ENCODE measurements at places on chromosomes 5 and 9. TPM values are rescaled to one million over a fixed set of nuclear protein-coding genes. Genes with fewer than 3 reads are reported as not detected.
A peak's percentile ranks its signal among the peaks of the same experiment; 100 is the strongest.

DNA sequence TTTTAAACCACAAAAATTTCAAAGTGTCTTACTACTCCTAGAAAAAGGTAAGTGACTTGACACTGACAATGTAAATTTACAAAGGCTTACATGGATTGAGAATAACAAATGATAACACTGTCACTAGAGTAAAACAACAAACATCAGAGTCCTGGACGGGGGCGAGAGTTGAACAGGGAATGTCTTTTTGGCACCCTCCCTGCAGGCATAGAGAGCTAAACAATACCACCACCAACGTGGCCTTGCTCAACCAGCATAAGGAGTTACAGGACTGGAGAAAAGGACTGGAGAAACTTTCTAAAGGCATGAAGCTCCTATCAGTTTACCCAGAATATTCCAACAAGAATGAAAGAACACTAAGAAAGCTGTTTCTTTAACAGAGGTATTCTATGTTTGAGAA, 55.3 kb downstream of the PTBP3 start:
- no peak overlapping the region for H3K4me3 ChIP-seq
- DNase-seq = no peak
- peaks cover 18% of the 10 kb centered on the region for H3K4me1 ChIP-seq
- no peak overlapping the region for H3K27ac ChIP-seq
- no peaks in the 10 kb centered on the region for H3K27me3 ChIP-seq

DNA sequence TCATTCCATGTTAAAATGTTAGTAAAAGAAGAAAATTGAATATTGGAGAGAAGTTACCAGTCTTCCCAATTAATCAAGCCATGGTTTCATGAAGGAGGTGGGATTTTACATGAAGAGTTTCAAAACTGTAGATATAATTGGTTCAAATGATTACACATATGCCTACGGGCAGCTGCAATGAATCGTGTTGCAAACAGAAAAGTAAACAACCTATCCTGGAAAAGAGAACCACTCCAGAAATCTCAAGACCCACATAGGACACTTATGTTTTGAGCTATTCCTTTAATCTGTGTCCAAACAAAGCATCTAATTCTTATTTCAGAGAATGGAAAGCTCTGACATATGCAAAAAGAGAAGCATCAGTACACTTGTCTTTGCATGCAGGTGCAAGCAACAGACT, 340.2 kb downstream of the NDUFS4 start:
- H3K27me3 ChIP-seq = no peaks in the 10 kb centered on the region
- no peak overlapping the region for H3K27ac ChIP-seq
- H3K4me3 ChIP-seq = no peak overlapping the region
- no peak for DNase-seq

Gene TMEM171
- total RNA-seq = not detected

GRCh38 chr9:6843742-6844141, 86.0 kb downstream of the KDM4C start:
- DNase-seq = no peak
- H3K4me1 ChIP-seq = no peaks in the 10 kb centered on the region
- no peak overlapping the region for H3K4me3 ChIP-seq

Gene SOHLH1
- not detected for total RNA-seq

Gene CKMT2
- total RNA-seq = not detected

DNA sequence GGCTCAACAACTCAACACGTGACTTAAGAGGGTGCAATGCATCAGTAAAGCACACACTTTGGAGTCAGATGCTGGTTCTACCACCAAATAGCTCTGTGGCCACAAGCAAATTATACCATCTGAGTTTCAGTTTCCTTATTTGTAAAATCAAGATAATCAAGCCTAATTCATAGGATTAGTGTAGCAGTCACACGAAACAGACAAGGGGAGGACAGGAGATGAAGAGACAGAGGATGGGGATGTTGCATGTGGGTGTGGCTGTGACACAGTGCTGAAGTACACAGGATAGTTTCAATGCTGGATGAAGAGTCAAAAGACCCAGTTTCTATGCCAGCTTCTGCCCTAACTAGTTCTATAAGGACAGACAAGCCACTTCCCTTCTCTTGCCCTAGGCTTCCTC, 60.2 kb downstream of the SPOCK1 start:
- H3K27me3 ChIP-seq = peaks cover 5% of the 10 kb centered on the region
- H3K4me3 ChIP-seq = no peak overlapping the region
- DNase-seq = no peak

DNA sequence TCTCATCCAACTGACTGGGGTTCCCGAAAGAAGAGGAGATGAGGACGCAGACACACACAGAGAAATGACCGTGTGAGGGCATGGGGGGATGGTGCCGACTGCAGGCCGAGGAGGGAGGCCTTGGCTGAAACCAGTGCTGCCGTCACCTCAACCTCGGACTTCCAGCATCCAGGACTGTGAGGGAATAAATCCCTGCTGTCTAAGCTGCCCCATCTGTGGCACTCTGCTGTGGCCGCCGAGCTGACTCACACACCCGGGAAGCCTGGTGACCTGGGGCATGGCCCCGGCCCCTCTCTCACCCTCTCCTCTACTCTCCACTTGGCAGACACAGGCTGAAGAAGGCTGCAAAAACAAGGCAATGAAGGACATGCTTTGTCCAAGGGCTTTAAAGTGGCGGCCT, 4.4 kb upstream of the COL5A1 start:
- no peak overlapping the region for H3K27ac ChIP-seq
- H3K27me3 ChIP-seq = peaks cover 7% of the 10 kb centered on the region

Gene LCN9
- total RNA-seq = not detected

Gene PCDHGA9
- not detected for total RNA-seq

DNA sequence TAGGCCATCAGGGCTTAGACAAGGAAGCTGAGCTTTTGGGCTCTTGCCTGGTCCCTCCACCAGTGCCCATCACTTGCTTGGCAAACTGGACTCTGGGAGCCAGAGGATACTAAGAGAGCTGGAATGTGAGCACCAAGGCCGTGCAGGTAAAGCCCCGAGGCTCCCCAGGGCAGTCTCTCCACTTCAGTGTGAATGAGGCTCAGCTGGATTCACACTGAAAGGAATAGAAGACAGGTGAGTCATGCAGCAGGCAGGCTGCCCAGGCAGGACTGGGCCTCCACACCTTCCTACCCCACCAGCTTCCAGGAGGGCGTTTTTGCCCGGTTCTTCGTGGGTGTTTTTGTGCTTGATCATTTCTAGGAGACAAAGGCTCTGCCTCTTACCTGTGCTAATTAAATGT, 7.3 kb upstream of the CTSV start:
- no peaks in the 10 kb centered on the region for H3K4me1 ChIP-seq
- no peak overlapping the region for H3K4me3 ChIP-seq
- peaks cover 28% of the 10 kb centered on the region for H3K27me3 ChIP-seq
- no peak for DNase-seq

GRCh38 chr5:108078345-108078744, 303.6 kb downstream of the FBXL17 start:
- H3K36me3 ChIP-seq = no peaks in the 10 kb centered on the region
- H3K27ac ChIP-seq = no peak overlapping the region
- no peaks in the 10 kb centered on the region for H3K4me1 ChIP-seq
- no peak overlapping the region for H3K4me3 ChIP-seq

- H3K4me3 ChIP-seq = peak overlapping the region; percentile 89
- no peaks in the 10 kb centered on the region for H3K27me3 ChIP-seq
Observed at GRCh38 chr9:71766663-71767062, 1.6 kb downstream of the CEMIP2 start.

DNA sequence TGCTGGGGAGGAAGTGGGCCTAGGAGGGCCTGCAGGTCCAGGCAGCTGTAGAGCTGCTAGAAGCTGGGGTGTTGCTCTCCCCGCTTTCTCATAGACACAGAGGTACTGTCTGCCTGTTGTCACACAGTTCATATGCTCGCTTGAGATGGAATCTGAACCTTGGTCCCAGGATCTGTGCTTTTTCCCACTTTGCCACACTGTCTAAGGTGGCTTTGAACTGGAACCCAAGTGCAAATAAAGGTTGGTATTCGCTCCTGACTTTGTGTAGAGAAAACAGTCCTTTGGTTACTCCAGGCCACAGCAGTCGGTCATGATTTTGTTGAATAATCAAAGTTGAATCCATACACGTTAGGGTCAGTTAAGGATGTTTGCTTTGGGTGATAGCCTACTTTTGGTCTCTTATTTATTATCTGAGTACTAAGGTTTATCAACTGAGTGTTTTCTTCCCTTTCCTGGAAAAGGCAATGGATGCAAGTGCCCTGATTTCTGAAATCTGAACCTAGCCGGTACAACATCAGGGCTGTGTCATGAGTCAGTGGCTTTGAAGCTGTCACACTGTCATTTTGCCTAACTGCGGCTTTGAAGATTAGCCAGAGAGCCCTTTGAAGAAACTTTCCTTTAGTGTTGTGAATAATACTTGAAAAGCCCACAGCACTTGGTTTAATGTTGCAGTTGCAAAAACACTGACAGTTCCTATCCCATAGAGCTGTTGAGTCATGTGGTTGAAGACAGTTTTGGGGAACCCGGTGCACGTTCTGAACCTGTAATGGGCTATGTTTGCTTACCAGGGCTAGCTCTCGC, 41.3 kb downstream of the HABP4 start:
- DNase-seq = peak; percentile 24
- H3K4me3 ChIP-seq = no peak overlapping the region
- peaks cover 4% of the 10 kb centered on the region for H3K36me3 ChIP-seq
- no peaks in the 10 kb centered on the region for H3K27me3 ChIP-seq

- no peaks in the 10 kb centered on the region for H3K27me3 ChIP-seq
- DNase-seq = no peak
- no peak overlapping the region for H3K4me3 ChIP-seq
- no peaks in the 10 kb centered on the region for H3K4me1 ChIP-seq
- no peaks in the 10 kb centered on the region for H3K36me3 ChIP-seq
Observed at GRCh38 chr5:171736976-171737891, 48.4 kb upstream of the SMIM23 start.

Gene BARHL1
- not detected for total RNA-seq

GRCh38 chr5:146796144-146796543, 82.4 kb downstream of the PPP2R2B start:
- no peak overlapping the region for H3K4me3 ChIP-seq
- peaks cover 8% of the 10 kb centered on the region for H3K27me3 ChIP-seq
- H3K27ac ChIP-seq = no peak overlapping the region
- no peaks in the 10 kb centered on the region for H3K36me3 ChIP-seq
- H3K4me1 ChIP-seq = peaks cover 38% of the 10 kb centered on the region
- DNase-seq = no peak

DNA sequence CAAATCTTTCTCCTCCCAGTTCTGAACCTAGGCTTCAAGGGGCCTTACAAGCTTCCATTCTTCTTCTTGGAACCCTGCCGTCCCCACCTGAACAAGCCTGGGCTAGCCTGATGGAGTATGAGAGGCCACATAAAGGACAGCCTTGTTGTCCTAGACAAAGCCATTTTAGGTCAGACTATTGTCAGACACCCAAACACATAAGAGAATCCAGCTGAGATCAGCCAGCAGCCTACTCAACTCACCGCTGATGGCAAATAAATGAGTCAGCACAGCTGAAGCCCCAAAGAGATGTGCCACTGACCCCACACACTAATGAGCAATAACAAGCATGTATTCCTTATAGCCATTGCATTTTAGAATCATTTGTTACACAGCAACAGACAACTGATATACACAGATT, 33.8 kb downstream of the SVEP1 start:
- no peak overlapping the region for H3K27ac ChIP-seq
- no peaks in the 10 kb centered on the region for H3K4me1 ChIP-seq
- DNase-seq = no peak

Gene BICD2
- 31.9 TPM for total RNA-seq

DNA sequence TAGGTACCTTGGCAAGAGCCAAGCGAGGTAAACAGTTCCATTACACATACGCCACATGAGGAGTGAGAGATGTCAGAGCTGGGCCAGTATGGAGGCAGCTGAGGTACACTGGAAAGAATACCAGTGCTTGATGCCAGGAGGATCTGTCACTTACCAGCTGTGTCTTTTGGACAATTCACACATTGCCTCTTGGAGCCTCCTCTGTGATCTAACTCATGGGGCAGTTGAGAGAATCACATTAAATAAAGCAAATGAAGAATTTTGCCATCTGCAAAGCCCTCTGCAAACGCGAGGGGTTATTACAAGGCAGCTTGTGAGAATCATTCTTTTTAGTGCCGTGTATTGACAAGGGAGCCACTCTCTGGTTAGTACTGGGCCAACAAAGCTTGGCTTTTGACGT, 429.7 kb upstream of the KLF4 start:
- DNase-seq = no peak
- no peaks in the 10 kb centered on the region for H3K27me3 ChIP-seq
- no peaks in the 10 kb centered on the region for H3K36me3 ChIP-seq
- no peaks in the 10 kb centered on the region for H3K4me1 ChIP-seq
- H3K4me3 ChIP-seq = no peak overlapping the region

Gene PRUNE2
- total RNA-seq = 0.52 TPM

DNA sequence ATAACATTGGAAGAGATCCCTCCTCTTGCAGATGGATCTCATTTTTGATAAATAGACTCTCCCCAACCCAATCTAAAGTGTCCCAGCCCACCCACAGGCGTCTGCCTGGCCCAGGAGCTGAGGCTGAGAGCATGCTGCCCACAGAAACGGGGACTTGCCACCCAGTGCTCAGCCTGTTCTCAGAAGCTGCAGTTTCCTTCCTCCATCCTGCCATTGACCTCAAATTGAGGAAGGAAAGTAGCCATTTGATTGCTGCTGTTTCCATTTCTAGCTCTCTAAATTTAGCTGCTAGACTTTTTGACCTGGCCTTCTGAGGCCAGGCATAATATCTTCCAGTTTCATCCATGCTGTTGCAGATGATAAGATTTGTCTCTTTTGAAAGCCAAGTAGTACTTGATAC, 31.1 kb upstream of the FRMD3 start:
- no peaks in the 10 kb centered on the region for H3K36me3 ChIP-seq
- H3K4me3 ChIP-seq = no peak overlapping the region
- H3K27ac ChIP-seq = no peak overlapping the region
- peaks cover 3% of the 10 kb centered on the region for H3K4me1 ChIP-seq
- no peak for DNase-seq

Gene CAMK4
- 82.7 TPM for total RNA-seq

DNA sequence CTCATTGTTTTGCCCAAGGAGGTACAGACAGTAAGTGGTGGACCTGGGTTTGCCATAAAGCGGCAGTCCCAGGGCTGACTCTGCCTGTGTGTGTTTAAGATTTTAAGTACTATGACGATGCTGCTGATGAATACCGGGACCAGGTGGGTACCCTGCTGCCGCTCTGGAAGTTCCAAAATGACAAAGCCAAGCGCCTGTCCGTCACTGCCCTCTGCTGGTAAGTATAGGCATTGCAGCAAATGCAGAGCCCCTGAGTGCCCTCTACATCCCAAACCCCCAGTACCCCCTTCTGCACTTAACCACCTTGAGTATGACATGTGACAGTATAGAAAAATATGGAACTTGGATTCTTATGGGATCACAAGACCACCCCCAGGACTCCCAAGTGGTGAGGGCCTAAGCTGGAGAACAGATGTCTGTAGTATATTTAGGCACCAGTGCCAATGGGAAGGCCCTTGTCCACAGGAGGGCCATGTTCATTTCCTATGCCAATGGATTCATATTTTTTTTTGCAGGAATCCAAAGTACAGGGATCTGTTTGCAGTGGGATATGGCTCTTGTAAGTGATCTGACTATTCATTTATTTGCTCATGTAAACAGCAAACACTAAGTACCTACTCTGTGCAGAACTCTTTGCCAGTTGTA, 22.0 kb downstream of the ENHO start:
- peaks cover 9% of the 10 kb centered on the region for H3K27me3 ChIP-seq
- no peaks in the 10 kb centered on the region for H3K36me3 ChIP-seq
- H3K4me3 ChIP-seq = no peak overlapping the region
- DNase-seq = peak; percentile 80

- no peak for DNase-seq
- peaks cover 5% of the 10 kb centered on the region for H3K4me1 ChIP-seq
- H3K27me3 ChIP-seq = no peaks in the 10 kb centered on the region
- no peak overlapping the region for H3K4me3 ChIP-seq
- no peak overlapping the region for H3K27ac ChIP-seq
Observed at GRCh38 chr9:124932333-124932732, 8.6 kb downstream of the GOLGA1 start.

Measured in activated CD8-positive, alpha-beta T cell treated with anti-CD3 and anti-CD28 coated beads, Interleukin-2, amount 10 ng/mL, durations not matched to agents 7 days and 5 days (primary cell).